Stimulated activated CD8-positive, alpha-beta memory T cell treated with anti-CD3 and anti-CD28 coated beads, Interleukin-12 subunit alpha, Interleukin-12 subunit beta, amount 100 ng/mL, for 1 hour (primary cell): ENCODE measurements at places on chromosomes 7 and 10.

GRCh38 chr7:103573479-103574058 lies 127.6 kb upstream of the SLC26A5 start:
- DNase-seq = no peak

DNA sequence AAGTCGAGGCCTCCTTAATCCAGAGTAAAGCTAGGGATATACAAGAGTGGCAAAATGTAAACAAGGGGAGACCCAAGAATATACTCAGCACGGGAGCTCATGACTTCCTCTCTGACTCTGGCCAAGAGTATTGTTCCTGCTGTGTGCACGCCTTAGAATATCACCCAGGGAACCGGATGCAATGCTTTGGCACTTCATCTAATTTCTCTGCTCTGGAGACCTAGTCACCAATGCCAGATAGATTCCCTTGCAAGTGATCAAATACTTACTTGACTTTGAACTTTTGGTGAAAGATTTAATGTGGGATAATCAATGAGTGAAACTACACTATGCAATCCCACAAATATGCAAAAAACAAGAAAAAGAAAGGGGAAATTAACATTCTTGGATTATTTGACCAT lies 695.5 kb downstream of the INHBA start:
- DNase-seq = no peak

- no peak for DNase-seq
These were observed 18.9 kb downstream of the SGMS1 start for GRCh38 chr10:50604809-50605208.

DNA sequence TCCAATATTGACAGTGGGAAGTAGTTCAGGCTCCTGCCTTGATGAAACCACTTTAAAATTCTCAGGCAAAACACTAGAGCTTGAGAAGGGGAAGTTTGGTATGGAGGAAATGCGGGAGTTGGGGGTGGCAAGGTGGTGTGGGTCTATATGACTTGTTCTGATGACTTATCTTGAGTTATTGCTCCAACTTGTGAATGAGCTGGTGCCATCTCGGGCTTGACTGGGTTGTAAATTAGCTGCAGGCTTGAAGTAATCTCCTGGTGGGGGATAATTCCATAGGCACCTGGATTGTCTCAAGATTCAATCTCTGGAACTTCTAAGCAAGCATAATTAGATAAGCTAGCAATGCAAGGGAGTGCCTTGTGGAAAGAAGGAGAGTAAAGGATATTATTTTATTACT lies 29.0 kb downstream of the MRPL32 start:
- DNase-seq = no peak

DNA sequence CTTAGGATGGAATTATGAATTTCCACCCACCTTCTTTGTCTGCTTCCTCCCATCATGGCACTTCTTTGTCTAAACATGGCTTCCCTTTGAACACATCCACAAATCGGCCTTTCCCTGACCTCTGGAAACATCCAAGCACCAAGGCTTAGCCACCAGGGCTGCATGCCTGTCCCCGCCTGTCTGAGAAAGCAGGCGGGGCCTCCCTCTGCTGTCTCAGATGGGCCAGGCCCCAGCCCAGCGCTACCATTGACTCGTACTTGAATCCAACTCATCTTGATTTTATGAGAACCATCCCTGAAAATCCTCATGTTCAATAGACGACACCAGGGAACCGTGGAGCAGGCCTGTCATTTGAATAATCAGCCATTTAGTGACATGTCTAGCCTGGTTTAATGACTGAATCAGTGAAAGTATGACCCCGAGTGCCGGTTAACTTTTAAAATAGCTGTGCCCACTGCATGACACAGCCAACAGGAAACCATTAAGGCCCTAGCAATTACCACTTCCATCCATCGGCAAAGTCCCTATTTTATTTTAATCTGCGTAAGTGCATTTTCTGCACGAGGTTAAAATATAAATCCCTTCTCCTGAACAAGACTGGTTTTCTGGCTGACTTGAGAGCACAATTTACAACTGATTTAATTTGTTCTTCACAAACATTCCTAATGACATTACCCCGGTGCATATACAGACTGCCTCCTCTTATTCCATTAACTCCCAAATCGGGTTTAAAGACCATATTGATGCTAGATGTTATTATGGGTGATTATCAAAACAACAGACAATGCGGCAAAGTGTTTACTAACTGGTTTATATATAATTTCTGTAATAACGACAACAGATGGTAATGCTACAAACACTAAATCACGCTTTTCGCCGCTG lies 194.7 kb downstream of the BUB3 start:
- no peak for DNase-seq

GRCh38 chr7:3846738-3847137 lies 545.7 kb downstream of the SDK1 start:
- no peak for DNase-seq

DNA sequence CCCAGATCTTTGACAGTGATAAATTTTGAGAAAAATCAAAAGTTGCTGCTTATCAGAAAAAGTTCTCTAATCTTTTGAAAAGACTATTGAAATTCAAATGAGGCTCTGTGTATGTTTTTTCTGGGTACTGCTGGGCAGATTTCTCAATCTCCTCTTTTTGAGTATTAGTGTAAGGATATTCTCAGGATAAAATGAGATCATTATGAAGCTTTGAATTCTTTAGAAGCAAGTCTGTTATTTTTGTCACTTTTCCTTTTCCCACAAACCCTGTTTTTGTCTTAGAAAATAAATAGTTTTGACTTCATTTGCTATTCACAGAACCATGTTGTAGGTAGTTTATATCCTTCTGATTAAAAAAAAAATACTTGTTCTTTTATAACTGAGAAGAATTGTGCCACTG lies 7.9 kb downstream of the STAM start:
- DNase-seq = no peak

- peak; percentile 15 for DNase-seq
These were observed 23.0 kb downstream of the ASB15 start for GRCh38 chr7:123624527-123625183.

DNA sequence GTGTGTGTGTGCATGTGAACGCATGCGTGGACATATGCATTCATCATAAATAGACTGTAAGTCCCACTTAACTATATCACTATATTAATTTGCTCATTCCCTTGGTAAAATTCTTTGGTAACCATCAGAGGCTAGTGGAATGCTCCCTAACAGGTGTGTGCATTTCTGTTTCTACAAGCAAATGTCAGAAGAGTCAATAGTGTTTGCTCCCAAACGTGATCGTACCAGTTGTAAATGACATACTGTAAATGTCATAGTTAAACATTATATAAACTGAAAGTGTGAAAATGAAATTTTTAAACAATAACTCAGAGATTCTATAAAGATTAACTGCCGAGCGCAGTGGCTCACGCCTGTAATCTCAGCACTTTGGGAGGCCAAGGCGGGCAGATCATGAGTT lies 94.6 kb downstream of the ANLN start:
- no peak for DNase-seq
